ENCODE measurements at places on chromosomes 1 and 21.

GRCh38 chr1:187229496-187229895 lies 400.7 kb downstream of the PLA2G4A start:
- no peak overlapping the region for H3K4me3 ChIP-seq
- peaks cover 22% of the 10 kb centered on the region for H3K4me1 ChIP-seq
- H3K27ac ChIP-seq, result no peak overlapping the region
- peak; percentile 19 for DNase-seq
- no peaks in the 10 kb centered on the region for H3K27me3 ChIP-seq

- H3K4me3 ChIP-seq, result no peak overlapping the region
- H3K4me1 ChIP-seq, result no peaks in the 10 kb centered on the region
- H3K27ac ChIP-seq, result no peak overlapping the region
- no peak for DNase-seq
- H3K36me3 ChIP-seq, result no peaks in the 10 kb centered on the region
Observed at GRCh38 chr1:220451532-220451931, 76.4 kb upstream of the MARK1 start.

GRCh38 chr21:29413683-29414082 lies 115.0 kb downstream of the BACH1 start:
- DNase-seq, result no peak
- H3K4me3 ChIP-seq, result no peak overlapping the region
- no peaks in the 10 kb centered on the region for H3K36me3 ChIP-seq
- no peaks in the 10 kb centered on the region for H3K27me3 ChIP-seq
- H3K27ac ChIP-seq, result no peak overlapping the region

DNA sequence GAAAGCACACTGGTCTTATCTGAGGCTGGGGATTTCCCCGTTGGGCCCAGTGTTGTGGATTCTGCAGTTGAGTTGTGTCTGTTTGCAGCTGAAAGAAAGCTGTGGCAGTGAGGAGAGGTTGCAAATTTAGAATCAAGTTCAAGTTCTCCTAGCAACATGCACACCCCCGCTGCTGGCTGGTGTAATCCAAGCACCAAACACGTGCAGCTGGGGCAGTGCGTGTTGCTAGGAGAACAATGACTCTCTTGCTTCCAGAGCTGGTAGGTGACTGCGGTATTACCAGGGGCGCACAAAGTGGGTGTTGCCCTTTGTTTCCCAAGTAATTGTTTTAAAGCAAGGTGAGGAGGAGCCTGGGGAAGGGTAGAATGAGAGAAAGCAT lies 91.5 kb downstream of the IER5 start:
- peaks cover 10% of the 10 kb centered on the region for H3K4me1 ChIP-seq
- peak; percentile 87 for DNase-seq
- H3K27me3 ChIP-seq, result peaks cover 8% of the 10 kb centered on the region
- H3K27ac ChIP-seq, result no peak overlapping the region
- no peaks in the 10 kb centered on the region for H3K36me3 ChIP-seq

DNA sequence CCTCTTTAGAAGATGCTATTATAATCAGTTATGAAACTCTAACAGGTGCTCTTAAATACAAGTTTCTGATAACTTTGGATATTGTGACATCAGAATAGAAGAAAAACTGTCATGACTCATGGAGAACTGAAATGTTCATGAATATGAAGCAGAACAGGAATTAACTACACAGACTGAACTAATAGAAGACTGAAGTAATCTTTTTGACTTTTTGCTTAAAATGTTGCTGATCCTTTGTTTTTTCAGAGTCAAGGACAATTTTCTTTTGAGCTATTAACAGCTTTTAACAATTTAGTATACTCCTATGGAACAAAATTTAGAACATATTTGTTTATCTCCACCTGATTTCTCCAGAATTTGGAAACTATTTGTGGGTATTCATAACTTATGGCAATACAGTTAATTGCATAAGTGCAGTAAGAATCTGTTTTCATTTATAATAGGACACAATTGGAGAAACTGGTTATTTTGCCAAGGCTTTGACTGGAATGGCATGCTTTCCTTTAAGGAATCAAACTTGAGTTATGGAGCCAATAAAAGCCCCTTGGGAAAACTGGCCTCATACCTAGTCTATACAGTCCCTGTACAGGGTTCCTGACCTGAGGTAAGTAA lies 18.7 kb upstream of the PLA2G5 start:
- DNase-seq, result no peak
- H3K4me1 ChIP-seq, result peaks cover 18% of the 10 kb centered on the region
- no peak overlapping the region for H3K4me3 ChIP-seq
- H3K27me3 ChIP-seq, result no peaks in the 10 kb centered on the region

GRCh38 chr1:58003059-58003458 lies 543.5 kb downstream of the OMA1 start:
- no peak overlapping the region for H3K27ac ChIP-seq
- no peaks in the 10 kb centered on the region for H3K27me3 ChIP-seq
- no peak for DNase-seq
- H3K4me1 ChIP-seq, result no peaks in the 10 kb centered on the region
- no peak overlapping the region for H3K4me3 ChIP-seq
- H3K36me3 ChIP-seq, result no peaks in the 10 kb centered on the region

DNA sequence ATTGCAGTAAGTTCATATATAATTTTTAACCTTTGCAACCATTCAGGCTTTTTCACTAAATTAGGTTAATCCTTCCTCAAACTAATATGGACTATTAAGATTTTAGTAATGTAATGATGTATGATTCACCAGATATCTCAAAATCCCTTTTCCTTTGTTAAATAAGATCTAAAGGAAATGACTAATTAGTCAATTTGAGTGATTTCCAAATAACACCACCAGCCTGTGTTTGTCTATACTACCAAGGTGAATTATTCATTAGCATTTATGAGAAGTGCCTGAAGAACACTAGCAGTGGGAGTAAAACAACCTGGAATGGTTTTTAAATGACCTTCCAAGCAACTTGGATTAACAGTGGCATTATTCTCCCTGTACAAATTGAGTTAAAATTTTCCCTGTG lies 670.6 kb upstream of the PKN2 start:
- H3K27me3 ChIP-seq, result no peaks in the 10 kb centered on the region
- H3K4me3 ChIP-seq, result no peak overlapping the region
- H3K27ac ChIP-seq, result no peak overlapping the region
- DNase-seq, result no peak

DNA sequence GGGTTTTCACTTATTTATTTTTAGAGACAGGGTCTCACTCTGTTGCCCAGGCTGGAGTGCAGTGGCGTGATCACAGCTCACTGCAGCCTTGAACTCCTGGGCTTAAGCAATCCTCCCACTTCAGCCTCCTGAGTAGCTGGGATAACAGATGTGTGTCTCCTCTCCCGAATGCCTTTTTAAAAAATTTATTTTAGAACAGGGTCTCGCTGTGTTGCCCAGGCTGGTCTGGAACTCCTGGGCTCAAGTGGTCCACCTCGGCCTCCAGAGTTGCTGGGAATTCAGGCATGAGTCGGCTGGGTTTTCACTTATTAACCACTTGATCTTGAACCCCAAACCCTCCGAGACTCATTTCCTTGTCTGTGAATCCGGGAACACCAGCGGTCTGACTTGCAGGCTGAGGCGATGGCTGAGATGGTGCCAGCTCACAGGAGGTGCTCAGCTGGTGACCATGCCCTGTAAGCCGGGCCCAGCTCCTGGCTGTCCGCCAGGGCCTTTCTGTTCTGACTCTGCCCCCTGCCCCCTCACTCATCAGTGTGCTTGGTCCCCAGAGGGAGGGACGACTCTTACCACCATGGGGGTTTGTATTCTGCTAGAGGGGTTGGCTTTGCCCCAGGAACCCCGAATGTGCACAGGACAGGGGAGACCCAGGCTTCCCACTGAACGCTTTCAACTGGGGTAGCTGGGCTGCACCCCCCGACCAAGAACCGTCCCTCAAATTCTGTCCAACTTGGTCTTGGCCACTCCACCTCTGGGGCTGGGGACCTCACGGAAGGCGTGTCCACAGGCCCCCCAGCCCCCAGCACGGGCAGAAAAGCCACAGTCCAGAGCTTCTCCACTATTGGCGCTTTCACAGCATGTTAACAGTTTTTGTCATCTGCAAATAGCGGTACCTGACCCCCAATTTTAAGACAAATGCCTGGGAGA lies 22.5 kb downstream of the MMEL1 start:
- H3K36me3 ChIP-seq, result no peaks in the 10 kb centered on the region
- H3K27ac ChIP-seq, result no peak overlapping the region
- no peak overlapping the region for H3K4me3 ChIP-seq
- no peak for DNase-seq
- H3K27me3 ChIP-seq, result no peaks in the 10 kb centered on the region

GRCh38 chr1:216721863-216722262 lies 1.4 kb downstream of the ESRRG start:
- no peak for DNase-seq
- no peak overlapping the region for H3K4me3 ChIP-seq

DNA sequence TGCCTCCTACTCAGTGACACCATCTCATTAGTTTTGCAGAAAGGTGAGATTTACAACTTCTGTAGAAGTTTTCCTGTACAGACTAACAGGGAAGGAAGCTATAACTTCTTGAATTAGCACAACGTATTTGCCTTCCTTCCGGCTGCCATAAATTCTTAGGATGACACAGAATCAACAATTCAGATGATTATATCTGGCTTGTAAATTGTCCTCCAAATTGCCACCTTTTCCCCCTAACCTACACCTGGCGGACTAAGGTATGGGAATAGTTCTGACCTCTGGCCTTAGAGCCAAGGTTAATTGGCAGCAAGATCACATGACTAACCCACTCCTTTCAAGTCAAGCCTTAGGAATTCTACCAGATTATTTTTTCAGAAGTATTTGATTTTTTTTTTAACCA lies 284.3 kb downstream of the LMO4 start:
- no peaks in the 10 kb centered on the region for H3K27me3 ChIP-seq
- H3K27ac ChIP-seq, result no peak overlapping the region
- H3K4me3 ChIP-seq, result no peak overlapping the region
- no peaks in the 10 kb centered on the region for H3K4me1 ChIP-seq
- no peaks in the 10 kb centered on the region for H3K36me3 ChIP-seq

DNA sequence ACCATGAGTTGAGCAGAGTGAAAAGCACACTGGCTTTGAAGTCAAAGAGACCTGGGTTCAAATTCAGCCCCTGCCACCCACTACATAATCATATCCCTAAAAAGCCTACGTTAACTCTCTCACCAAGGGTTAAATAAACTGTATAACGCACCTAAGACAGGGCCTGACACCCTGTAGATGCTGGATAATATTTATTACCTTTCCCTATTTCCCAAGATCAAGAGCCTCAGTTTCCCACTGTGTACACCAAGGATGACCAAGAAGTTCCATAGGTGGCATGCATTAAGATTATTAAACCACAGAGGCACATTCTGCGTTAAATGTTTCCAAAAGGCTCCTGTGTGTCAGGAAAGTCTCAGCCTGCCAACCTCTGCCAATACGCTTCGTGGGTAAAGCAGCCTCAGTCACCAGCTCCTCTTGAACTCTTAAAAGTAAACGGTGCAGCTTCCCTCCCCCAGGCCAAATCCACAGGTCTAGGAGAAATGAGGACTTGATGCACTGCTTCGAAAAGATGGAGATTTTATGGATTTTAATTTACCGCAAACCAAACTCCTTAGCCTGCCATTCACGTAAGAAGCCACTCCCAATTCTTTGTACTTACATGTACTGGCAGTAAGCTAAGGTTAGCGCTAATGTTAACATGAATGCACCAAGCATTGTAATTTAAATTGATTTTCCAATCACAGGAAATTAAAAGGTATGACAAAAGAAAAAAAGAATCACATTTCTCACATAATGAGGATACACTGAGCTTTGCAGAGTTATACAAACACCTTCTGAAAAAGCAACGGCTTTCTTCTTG lies 2.6 kb downstream of the USP24 start:
- peak overlapping the region; percentile 90 for H3K4me3 ChIP-seq
- DNase-seq, result no peak
- H3K27me3 ChIP-seq, result no peaks in the 10 kb centered on the region
- H3K36me3 ChIP-seq, result no peaks in the 10 kb centered on the region
- peaks cover 42% of the 10 kb centered on the region for H3K4me1 ChIP-seq

DNA sequence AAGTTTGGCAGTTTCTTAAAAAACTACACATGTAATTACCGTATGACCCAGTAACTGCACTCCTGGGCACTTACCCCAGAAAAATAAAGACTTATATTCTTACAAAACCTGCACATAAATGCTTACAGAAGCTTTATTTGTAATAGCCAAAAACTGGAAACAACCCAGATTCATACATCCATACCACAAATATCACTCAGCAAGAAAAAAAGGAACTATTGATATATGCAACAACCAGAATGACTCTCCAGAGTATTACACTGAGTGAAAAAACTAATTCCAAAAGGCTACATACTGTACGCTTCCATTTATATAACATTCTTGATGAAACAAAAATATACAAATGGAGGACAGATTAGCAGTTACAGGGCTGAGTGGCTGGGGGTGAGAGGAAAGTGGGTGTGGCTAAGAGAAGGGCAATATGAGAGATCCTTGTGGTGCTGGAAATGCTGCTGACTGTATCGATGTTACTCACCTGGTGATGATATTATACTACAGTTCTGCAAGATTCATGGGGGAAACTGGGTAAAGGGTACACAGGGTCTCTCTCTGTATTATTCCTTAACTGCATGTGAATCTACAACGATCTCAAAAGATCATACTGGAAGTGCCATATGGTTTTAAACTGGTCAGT lies 96.0 kb upstream of the GNG4 start:
- no peak overlapping the region for H3K4me3 ChIP-seq
- no peak overlapping the region for H3K27ac ChIP-seq
- no peak for DNase-seq
- H3K4me1 ChIP-seq, result peaks cover 14% of the 10 kb centered on the region

DNA sequence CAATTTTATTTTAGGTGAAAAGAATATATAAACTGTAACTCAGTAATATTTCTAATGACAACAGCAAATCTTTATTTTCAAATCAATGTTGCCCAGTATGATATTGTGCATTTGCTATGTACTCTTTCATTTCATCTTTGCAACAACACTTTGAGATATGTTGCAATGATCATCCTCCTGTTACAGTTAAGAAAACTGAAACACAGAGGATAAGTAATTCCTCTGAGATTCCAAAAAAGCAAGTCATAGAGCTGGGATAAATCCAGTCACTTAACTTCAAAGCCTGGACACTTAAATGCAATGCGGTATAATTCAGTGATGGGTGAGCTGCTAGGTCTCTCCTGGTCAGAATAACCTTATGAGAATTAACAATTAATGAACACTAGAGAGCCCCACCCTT lies 48.6 kb upstream of the EXO1 start:
- H3K4me1 ChIP-seq, result no peaks in the 10 kb centered on the region
- H3K4me3 ChIP-seq, result no peak overlapping the region
- no peaks in the 10 kb centered on the region for H3K27me3 ChIP-seq
- peak; percentile 65 for DNase-seq
- no peak overlapping the region for H3K27ac ChIP-seq
